ENCODE measurements at places on chromosomes 5 and 9.

DNA sequence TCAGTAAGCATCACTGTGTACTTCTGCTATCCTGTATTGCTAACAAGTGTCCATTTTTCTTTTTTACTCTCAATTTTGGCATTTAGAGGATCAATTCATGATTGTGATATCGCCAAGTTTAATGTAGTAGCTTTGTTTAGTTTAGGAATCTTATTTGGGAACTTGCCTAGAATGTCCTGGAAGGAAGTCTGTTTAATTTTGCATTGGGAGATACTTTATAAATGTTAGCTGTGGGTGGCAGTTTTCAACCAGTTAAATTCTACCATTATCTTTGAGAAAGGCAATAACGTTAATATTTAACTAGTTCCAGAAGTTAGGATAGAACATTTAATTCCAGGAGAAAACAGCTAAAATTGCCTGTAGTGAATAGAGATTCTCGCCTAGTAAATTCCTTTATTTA lies 78.6 kb downstream of the PBX3 start:
- peaks cover 9% of the 10 kb centered on the region for H3K4me1 ChIP-seq
- no peak overlapping the region for H3K4me3 ChIP-seq
- H3K27ac ChIP-seq, result no peak overlapping the region
- H3K36me3 ChIP-seq, result no peaks in the 10 kb centered on the region

DNA sequence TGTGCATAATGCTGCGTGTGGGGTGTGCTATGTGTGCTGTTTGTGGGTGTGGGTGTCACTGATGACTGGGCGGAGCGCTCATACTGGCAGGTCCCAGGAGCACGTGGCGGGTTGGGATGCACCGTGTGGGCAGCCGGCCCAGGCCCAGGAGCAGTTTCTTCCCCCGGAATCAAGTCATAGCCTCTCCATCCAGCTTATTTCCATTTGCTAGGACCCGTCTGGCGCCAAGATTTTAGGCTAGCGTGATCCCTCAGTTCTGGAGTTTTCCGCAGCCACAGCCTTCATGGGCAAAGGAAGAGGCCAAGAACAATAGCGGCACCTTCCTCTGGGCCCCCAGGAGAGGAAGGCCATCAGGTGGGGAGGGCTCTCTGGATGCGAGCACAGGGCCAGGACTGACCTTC lies 43.3 kb upstream of the NEURL1B start:
- no peak overlapping the region for H3K27ac ChIP-seq
- peaks cover 11% of the 10 kb centered on the region for H3K4me1 ChIP-seq
- H3K27me3 ChIP-seq, result no peaks in the 10 kb centered on the region
- no peaks in the 10 kb centered on the region for H3K36me3 ChIP-seq
- no peak for DNase-seq
- H3K4me3 ChIP-seq, result no peak overlapping the region

DNA sequence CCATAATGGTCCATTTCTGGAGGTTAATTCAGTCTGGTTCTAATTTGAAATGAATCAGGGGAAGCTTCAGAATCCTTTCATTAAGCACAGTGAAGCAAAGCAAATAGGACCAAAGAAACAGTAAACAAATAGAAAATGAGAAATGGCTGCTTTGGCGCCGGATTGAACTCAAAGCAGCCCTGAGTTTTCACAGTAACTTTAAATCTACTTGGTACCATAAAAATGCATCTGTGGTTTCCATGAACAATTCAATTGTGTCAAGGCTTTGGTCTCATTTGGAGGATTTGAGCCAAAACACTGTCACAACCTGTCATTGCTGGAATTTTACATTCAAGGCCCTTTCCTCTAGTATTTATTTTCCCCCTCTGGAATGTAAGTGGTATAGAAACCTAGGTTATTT lies 25.9 kb upstream of the DAPK1 start:
- DNase-seq, result no peak
- no peaks in the 10 kb centered on the region for H3K27me3 ChIP-seq
- H3K27ac ChIP-seq, result no peak overlapping the region
- H3K4me1 ChIP-seq, result no peaks in the 10 kb centered on the region
- no peak overlapping the region for H3K4me3 ChIP-seq
- no peaks in the 10 kb centered on the region for H3K36me3 ChIP-seq

GRCh38 chr9:109981091-109981490 lies 201.1 kb downstream of the PALM2AKAP2 start:
- no peak for DNase-seq
- H3K27ac ChIP-seq, result no peak overlapping the region
- H3K4me1 ChIP-seq, result no peaks in the 10 kb centered on the region
- H3K27me3 ChIP-seq, result peaks cover 5% of the 10 kb centered on the region
- H3K4me3 ChIP-seq, result no peak overlapping the region
- no peaks in the 10 kb centered on the region for H3K36me3 ChIP-seq

DNA sequence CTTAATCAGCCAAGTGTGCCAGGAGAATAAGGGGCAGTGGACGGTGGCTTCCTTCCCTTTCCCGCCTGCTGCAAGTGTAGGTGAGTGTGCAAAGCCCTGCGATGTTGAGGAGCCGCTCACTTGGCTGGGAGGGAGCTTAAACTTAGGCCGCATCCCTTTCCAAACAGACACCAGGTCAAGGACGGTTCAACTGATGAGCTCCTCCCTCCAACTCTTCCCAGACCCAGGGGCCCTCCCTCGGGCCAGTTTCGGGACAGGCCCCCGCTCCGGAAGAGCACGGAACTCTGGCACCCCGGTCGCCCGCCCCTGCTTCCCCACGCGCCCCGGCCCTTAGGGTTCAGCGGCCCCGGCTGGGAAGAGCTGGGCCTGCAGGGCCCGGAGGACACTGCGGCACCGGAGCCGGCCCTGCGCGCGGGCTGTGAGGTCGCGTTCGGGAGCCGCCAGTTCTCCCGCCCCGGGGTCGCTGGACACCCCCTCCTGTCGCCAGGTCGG lies 481 bp downstream of the MRPL36 start:
- H3K36me3 ChIP-seq, result peaks cover 42% of the 10 kb centered on the region
- H3K4me3 ChIP-seq, result peak overlapping the region; percentile 90
- DNase-seq, result peak; percentile 13
- H3K4me1 ChIP-seq, result peaks cover 33% of the 10 kb centered on the region
- H3K27me3 ChIP-seq, result no peaks in the 10 kb centered on the region

DNA sequence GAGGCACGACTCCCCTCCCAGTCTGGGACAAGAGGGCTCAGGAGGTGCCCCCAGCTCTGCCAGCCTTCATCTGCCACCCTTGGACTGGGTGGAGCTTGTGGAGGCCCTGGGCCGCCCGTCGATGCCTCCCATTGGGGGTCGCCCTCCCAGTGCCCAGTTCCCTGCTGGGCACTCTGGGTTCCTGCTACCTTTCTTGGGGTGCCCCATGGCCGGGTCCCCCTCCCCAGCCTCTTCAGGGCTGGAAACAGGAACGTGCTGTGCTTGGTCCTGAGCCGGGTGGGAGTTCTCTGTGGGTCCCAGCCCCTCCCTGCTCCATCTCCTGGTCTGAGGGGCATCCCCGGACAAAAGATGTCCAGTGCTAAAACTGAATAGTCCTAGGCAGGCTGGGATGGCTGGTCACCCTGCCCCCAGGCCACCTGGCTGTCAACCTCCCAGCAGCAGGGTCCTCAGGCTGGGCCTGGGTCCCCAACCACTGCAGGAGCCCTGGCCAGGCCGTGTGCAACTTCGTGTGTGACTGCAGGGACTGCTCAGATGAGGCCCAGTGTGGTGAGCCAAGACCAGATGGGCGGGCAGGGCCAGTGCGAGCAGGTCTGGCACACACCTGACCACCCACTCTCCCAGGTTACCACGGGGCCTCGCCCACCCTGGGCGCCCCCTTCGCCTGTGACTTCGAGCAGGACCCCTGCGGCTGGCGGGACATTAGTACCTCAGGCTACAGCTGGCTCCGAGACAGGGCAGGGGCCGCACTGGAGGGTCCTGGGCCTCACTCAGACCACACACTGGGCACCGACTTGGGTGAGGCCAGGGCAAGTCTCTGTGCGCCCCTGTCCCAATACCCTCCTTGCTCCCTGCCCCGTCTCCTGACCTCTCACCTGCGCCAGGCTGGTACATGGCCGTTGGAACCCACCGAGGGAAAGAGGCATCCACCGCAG lies 784 bp downstream of the MAMDC4 start:
- no peak overlapping the region for H3K4me3 ChIP-seq
- no peak overlapping the region for H3K27ac ChIP-seq
- H3K4me1 ChIP-seq, result peaks cover 17% of the 10 kb centered on the region
- peaks cover 3% of the 10 kb centered on the region for H3K27me3 ChIP-seq

Measured in CD14-positive monocyte (primary cell).